ENCODE measurements at places on chromosomes 2 and 18.

GRCh38 chr18:36194600-36195315 is 7.5 kb downstream of the MOCOS start:
- DNase-seq = no peak

DNA sequence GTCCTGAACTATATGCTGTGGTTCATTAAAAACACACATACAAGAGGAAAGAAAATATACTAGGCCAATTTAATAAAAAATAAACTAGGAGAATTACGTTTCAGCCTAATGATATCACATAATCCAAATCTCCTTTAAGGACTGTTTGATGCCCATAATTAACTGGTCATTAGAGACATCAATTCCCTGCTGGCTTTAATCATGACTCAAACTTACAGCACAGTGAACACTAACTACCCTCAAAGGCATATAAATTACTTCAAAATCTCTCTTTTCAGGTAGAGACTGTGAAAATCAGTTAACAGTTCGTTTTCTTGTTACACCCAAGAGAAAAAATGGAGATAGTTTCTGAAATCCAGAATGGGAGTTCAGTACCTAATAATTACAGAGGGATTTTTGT is 567.4 kb downstream of the CBLN2 start:
- no peak for DNase-seq

DNA sequence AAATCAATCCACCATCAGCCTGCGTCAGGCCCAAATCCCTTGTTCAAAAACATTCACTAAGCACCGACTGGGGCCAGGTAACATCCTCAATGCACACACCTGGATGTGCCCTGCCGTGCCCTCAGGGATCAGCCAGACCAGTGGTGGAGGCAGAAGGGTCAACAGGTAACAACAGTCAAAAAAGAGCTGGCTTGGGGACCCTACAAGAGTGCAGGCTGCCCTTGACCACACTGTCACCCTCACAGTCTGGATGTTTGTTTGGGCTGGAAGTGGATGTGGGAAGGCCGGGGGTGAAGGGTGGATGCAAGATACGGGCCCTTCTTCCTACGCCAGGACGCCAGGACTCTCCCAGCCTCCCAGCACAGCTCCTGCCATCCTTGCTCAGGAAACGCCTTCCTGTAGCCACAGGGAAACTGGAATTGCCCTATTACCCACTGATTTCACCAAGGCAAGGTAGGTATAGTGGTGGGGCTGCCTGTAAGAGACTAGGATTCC is 2.7 kb downstream of the BIN1 start:
- DNase-seq = no peak

GRCh38 chr2:38269421-38269820 is 107.7 kb downstream of the ATL2 start:
- no peak for DNase-seq

DNA sequence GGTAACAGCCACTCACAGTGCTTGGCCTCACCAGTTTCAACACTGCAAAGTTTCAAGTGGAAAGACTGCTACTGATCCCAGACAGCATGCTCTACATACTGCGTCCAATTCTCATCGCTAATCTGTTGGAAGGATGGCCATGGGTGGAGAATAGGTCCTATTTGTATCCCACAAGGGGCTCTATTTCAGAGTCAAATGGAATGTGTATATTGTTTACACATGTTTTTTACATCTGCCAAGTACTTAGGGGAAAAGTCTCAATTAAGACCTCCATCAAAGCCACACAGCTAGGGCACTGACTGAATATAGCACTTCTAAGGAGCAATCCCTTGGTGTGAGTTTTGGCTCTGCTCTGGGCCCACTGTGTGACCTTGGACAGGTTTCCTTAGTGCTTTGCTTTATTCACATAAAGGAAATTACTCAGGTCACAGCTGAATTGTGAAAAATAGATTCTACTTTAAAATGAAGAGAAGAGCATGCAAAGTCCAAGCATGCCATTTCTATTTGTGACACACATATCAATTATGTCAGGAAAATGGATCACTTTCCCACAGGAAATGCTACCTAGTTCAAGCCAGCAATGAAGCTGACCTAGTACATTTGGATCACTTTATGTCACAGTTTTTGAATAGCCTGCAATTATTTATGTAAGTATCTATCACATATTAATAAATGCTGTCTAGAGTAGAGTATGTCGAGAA is 112.9 kb upstream of the STK17B start:
- no peak for DNase-seq

GRCh38 chr2:197931661-197932312 is 127.4 kb downstream of the PLCL1 start:
- no peak for DNase-seq

DNA sequence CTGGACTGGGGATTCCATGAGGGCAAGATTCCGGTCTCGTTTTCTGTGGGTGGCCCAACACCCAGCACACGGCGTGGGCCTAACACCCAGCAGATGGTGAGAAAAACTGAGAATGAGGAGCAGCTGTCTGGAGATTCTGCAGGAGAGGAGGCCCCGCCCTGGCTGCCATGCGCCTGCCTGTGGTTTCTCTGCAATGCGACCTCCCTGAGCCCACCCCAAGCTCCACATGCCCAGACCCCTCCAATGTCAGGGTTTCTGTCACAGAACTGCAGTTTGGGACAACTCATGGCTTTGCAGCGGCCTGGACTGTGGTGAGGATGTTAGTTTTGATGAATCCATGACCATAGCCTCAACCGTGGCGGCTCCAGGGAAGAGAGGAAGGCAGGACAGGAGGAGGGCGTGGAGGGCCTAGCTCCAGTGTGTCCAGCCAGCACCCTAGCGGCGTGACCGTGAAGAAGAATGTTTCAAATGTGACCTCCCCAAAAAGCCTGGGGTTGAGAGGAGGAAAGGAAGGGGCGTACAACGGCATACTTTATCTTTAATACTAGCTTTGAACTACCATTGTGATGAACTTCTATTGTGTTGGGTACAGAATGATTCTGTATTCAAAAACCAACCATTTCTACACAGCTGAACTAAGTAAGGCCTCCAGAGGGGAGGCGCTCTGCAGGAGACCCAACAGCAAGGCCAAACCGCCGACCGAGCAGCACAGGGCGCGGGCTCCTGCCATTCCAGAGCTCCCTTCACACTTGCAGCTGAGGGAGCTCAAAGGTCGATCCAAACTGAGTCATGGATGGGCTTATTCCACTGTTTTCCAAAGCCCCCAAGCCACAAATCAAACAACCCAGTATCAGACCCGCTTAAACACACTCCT is 3.4 kb downstream of the PXDN start:
- DNase-seq = no peak

- DNase-seq = peak; percentile 13
Observed at GRCh38 chr2:3634596-3635121, 23.3 kb upstream of the ALLC start.

DNA sequence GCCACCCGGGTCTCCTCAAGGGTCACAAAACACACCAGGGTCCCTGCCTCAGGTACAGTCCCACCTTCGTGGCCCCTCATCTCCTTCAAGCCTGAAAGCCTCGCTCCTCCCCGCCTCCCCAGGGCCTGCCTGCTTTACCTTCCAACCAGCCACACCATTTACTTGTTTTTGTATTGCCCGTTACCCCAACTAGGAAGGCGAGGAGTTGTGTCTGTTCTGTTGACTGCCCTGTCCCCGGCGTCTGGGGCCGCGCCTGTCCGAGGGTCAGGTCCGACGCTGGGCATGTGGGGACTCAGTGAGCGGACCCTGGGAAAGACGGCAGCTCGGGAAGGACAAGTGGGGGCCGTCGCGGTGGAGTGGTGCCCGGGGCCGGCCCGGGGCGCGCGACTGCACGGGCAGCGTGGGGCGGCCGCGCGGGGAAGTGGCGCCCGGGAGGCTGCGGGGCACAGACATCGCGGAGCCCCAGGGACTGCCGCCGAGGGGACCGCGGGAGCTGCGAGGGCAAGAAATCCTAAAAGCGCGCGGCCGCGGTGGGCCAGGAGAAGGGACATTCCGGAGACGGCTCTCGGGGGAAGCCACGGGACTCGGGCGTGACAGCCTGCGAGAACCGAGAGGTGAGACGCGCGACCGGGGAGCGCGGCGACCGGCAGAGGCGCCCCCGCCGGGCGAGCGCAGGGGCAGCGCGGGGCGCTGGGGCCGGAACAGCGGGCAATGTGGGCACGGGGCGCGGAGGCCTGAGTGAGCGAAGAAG is 797 bp upstream of the GRHL1 start:
- peak; percentile 56 for DNase-seq

GRCh38 chr2:224934526-224935188 is 107.6 kb downstream of the DOCK10 start:
- DNase-seq = no peak

- DNase-seq = no peak
Observed at GRCh38 chr18:43671431-43671830, 394.1 kb upstream of the SYT4 start.

- DNase-seq = no peak
Observed at GRCh38 chr2:15169326-15170069, 391.6 kb downstream of the NBAS start.
